Activated CD8-positive, alpha-beta memory T cell treated with anti-CD3 and anti-CD28 coated beads for 1 hour (primary cell): ENCODE measurements at places on chromosomes 7 and 10.

DNA sequence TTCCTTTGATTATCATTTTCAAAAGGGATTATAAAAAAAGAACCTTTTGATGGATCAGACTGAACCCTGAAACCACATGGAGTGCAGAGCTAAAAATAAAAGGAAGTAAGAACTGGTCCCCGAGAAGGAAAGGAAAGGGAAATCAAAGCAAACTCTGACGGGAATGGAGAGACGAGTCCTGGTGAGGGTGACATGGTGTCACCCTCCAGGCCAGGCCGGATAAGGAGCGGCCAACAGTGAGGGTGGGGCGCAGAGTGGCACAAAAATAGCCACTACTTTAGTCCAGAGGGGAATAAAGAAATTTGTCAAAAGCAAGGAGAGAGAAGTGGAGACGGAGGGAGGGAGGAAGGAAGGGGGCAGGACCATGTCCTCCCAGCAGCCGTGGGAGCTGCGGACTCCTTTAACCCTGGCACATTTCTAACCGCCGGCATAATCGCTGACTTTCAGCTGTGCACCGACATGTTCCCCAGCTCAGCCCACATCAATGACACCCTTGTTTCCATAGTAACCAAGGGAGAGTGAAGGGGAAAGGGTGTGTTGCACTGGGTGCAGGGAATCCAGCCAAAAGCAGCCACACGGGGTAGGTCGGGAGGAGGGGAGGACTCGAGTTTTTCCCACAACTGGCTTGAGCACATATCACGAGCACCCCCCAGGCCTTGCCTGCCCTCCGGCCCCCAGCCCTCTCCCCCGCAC, 29.7 kb downstream of the TRIM8 start:
- DNase-seq = peak; percentile 43

DNA sequence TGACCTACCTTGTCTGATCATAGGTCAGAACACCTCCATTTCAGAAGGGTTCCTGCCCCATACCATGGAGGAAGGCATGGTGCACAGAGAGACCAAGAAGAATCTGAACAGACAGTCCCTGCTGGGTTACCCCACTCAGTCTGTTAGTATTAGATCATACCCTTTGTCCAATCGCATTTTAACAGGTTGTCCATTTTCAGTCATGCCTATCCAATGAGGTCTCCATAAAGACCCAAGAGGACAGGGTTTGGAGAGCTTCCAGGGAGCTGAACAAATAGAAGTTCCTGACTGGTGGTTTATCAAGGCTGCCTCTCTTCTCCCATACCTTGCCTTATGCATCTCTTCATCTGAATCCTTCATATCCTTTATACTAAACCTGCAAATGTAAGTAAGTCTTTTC, 21.2 kb upstream of the SLC16A12 start:
- DNase-seq = no peak

- DNase-seq = no peak
These were observed 55.8 kb downstream of the CTBP2 start for GRCh38 chr10:125104559-125104958.

DNA sequence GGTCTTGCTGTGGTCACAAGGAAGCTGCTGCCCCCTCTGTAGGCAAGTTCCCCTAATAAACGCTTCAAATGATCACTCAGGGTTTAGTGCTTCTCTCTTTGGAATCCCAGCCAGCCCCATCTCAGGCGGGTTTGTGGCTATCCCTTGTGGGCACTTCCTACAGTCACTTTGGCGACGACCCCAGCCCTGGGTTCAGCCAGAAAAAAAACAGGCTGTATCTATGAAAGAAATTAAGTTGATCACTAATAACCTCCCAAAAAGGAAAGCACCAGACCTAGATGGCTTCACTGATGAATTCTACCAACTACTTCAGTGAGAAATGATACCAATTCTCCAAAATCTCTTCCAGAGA, 208.2 kb downstream of the MAD1L1 start:
- no peak for DNase-seq

DNA sequence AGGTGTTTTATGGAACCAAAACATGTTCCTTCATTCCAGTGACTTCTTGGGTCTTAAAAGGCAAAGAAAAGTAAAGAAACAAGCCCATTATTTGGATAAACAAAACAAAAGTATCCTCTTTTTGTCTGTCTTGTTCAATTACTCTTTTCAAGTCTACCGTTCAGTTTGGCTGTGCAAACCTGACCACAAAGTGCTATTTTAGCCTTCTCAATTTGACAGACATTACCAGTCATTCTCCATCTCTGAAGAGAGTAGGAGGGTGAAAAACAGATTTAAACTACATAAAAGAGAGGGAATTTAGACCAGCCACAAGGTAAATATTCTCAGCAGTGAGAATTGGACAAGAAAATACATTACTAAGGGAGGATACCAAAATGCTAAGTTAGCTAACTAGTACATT, 145.2 kb downstream of the GRM3 start:
- DNase-seq = no peak

DNA sequence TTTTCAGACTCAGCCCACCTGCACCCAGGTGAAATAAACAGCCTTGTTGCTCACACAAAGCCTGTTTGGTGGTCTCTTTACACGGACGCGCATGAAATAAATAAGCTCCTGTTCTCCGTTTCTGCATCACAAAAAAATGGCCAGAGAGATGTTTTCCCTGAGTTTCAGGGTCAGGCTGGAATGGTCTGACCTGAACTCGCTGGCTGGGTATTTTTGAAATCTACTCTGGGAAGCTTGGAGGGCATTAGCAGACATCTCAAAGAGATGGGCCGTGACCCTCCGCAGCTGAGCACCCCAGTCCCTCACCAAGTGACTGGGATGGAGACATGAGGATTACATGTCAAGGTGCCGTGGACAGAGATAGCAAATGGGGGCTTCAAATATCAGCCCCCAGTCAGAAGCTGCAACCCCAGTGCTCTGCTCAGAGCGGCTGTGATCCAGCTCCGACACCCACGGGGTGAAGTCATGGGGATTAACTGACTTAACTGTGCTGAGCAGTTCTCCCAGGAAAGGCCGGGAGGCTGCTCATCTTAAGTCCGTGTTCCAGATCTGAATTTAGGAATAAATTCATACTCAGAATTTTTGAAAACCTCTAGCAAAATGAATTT, 22.3 kb downstream of the CALML5 start:
- no peak for DNase-seq

GRCh38 chr7:75818472-75818871, 4.9 kb upstream of the CCL24 start:
- no peak for DNase-seq

GRCh38 chr10:36256948-36257356, 614.9 kb upstream of the FZD8 start:
- DNase-seq = no peak

- DNase-seq = no peak
These were observed 1.3 kb upstream of the SCRN1 start for GRCh38 chr7:29990931-29991330.

- no peak for DNase-seq
These were observed 34.2 kb downstream of the DNAJC12 start for GRCh38 chr10:67803588-67804394.

- no peak for DNase-seq
These were observed 135.7 kb downstream of the GRK5 start for GRCh38 chr10:119343011-119343601.

- peak; percentile 13 for DNase-seq
These were observed 52.1 kb upstream of the ZNF438 start for GRCh38 chr10:31083765-31084184.

DNA sequence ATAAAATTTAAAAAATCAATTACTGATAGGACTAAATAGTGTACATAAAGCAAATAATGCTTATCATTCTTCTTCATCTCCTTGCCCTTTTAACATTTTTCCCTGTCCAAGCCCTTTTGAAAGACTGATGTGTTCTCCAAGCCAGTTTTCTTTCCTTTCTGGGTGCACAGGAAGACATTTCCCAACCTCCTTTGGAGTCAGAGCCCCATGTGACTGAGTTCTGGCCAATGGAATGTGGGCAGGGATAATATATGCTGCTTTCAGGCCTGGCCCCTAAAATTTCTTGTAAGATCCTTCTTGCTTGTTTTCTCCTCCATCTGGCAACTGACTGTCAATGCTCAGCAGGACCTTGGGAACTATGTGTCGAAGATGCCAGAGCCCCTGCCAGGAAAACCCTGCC, 197.5 kb downstream of the EMX2 start:
- no peak for DNase-seq

- DNase-seq = no peak
These were observed 31.1 kb upstream of the TOMM7 start for GRCh38 chr7:22853674-22854157.

DNA sequence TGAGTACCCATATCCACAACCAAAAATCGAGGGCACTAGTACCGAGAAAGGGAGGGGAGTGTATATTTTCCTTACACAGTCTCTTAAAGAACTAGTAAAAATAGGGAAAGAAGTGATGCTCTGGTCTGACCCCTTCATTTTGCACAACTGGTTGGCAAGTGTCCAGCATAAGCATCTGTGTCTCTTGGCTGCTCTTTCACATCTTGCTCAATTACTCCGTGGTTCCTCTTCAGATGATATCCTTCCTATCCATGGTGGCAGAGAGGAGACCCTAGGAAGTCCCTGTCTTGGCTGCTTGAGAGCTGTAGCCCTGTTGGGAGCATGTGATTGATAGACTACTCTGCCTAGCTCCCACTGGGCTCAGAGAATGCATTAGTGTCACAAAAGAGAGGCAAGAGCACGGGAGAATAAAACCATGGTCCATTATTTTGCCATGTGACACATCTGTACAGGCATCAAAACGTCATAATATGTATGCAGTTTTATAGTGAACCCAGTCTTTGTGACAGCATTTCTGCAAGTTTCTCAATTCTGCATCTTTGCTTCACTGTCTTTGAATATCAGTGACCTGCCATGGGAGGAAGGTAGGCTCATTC, 111.8 kb upstream of the ANKRD1 start:
- DNase-seq = no peak

GRCh38 chr7:144487901-144488300, 84.4 kb upstream of the NOBOX start:
- no peak for DNase-seq

DNA sequence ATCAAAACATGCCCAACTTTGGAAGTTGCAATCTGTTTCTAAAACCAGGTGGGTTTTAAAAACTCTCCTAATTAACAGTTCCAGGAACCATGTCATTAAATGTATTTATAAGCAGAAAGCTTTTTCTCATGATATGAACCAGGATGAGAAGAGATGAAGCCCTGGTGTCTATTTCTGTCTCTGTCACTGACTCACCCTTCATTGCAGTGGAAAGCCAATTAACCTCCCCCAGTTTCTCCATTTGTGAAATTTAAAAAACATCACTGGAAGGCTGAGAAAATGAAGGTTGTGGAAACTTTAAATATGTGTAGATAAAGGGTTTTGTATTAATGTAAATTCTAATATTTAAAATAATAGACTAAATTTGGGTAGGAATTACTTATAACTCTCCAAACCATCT, 1088.0 kb downstream of the SORCS1 start:
- DNase-seq = no peak

DNA sequence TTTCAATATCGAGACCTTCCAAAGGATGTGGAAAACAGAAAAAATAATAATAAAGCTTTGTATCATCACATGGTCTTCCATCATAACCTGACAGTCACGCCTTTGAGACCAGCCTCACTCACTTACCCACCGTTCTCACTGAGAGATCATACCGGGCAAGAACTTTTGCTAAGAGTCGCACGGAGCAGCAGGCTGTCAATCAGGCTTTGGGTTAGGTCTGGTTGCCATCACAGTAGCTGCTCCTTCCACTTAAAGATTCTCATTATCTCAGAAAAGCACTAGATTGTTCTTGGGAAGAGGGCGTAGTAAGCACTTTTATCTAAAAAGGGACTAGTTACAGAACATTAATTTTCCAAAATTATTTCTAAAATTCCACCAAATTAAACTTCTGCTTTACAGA, 2.0 kb downstream of the RELN start:
- no peak for DNase-seq

GRCh38 chr7:85600395-85600794, 413.5 kb upstream of the SEMA3D start:
- DNase-seq = no peak

- no peak for DNase-seq
These were observed 90.4 kb downstream of the MAD1L1 start for GRCh38 chr7:2142386-2142785.

GRCh38 chr7:56105508-56105907, 768 bp downstream of the CHCHD2 start:
- DNase-seq = no peak

GRCh38 chr7:47271749-47272148, 310.2 kb downstream of the TNS3 start:
- DNase-seq = no peak

DNA sequence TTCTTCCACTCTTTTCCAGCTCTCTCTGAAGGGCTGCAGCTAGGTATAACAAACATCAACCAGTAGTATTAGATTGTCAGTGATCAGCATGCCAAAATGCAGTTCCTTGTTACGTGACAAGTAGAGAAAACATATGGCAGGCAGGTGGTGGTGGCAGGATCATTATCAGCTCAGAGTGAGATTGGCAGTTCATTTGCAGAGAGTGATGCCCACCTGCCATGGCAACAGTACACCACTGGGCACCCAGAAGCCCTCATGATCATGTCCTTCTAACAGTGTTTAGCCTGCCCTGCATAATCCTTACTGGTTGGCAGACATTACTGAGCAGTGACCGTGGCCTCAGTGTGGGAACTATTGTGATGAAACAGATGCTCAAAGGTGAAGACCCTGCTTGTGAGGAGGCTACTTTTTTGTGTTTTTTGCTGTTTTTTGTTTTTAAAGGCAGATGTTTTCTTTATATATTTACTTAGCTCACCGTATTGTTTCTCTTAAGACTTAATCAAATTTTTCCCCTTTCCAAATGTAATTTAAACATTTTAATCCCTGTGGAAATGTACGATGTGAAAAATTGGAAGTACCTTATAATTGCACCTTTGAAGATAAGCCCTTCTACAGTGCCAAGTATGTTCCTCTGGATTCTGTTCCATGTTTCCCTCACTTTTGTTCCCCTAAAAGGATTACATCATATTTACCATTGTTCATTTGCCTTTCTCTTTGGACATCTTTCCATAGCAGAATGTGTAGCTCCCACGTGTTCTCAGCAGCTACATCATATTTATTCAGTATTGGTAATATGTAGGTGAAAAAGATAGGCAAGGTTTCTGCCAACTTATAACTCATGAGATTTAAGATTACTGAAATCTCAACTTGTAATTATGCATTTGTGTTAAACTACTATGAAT, 179.6 kb downstream of the SND1 start:
- no peak for DNase-seq

DNA sequence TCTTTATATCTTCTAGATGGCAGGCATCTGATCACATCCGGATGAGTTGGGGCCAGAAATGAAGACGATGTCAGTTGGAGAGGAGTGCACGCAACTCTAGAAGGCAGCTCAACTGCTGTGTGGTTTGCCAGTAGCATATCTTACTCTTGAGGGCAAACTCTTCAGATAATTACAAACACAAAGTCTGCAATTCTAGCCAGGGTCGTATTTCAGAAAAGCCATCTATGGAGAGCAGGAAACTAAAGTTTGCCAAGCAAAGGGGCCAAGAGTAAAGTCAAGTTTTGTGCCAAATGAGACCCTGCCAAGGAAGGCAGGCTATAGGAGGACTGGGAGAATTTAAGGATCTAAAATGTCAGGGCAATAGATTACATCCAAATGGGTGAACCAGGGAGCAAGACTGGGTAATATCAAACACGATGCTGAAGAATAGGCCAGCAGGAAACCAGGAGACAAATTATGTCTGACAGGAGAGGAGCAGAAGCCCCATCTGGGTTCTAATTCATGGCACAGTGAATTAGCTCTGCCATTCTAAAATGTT, 312.5 kb upstream of the SEMA3C start:
- no peak for DNase-seq

GRCh38 chr7:20164425-20165145, 52.6 kb downstream of the MACC1 start:
- no peak for DNase-seq

GRCh38 chr7:74320645-74321221, 31.5 kb downstream of the CLIP2 start:
- DNase-seq = no peak

- no peak for DNase-seq
These were observed 464.4 kb downstream of the PTPRN2 start for GRCh38 chr7:158123214-158123613.
